Activated T-cell treated with anti-CD3 and anti-CD28 coated beads for 48 hours (primary cell): ENCODE measurements at places on chromosomes 5 and 9.

- no peak for DNase-seq
These were observed 268.0 kb upstream of the KIF2A start for GRCh38 chr5:62038024-62038423.

DNA sequence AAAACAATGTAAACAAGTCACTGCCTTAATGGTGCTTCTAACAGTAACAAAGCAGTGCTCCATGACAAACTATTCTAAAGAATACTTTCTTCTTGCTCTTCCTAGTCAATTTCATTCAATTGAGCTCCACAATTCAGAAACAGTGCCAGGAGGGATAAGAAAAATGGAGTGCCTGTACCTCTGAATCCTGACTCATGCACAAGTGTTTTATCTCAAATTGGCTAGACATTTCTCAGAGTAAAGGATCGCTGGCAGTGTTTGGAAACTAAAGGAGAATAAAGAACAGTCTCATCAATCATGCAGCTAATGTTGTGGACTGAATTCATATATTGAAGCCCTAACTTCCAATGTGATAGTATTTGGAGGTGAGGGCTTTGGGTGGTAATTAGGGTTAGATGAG lies 27.6 kb downstream of the SLC25A51 start:
- no peak for DNase-seq

DNA sequence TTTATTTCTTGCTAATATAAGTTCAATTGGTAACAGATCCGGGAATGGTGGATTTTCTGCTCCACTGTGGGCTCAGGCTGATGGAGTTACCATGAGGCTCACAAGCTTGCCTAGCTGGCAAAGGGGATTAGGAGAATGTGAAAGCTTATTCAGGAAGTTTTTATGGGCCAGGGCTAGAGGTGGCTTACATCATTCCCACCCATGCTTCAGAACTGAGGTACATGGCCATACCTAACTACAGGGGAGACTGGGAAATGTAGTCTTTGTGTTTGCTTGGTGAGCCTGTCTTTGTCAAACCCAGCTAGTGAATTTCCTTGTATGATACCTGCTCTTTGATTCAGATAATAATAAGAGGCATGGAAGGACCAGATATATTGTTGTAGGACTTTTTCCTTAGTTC lies 105.9 kb upstream of the DHFR start:
- no peak for DNase-seq

DNA sequence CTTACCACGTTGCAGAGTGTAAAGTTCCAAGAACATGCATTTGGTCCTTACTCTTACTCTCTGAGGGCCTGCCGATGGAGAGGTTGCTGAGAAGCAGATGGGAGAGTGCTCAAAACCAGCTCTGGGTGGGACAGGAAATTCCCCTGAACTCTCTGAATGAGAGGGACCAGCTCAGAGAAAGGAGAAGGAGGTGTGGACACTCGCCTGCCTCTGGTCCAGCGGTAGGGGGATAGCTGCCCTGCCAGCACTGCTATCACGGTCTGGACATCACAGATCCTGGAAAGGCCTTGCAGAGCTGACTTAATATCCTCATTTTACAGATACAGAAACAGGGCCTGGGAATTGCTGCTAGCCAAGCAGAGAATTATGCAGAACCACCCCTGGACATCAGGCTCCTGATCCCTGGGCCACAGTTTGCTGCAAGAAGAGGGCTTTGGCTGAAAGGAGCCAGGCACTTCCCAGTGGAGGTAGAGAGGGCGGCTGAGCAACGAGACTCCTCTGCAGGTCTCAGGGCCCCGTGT lies 4.9 kb downstream of the TRAF1 start:
- no peak for DNase-seq

GRCh38 chr9:20331095-20331685 lies 291.1 kb downstream of the MLLT3 start:
- no peak for DNase-seq

GRCh38 chr5:180632768-180633167 lies 16.6 kb downstream of the FLT4 start:
- DNase-seq = no peak

DNA sequence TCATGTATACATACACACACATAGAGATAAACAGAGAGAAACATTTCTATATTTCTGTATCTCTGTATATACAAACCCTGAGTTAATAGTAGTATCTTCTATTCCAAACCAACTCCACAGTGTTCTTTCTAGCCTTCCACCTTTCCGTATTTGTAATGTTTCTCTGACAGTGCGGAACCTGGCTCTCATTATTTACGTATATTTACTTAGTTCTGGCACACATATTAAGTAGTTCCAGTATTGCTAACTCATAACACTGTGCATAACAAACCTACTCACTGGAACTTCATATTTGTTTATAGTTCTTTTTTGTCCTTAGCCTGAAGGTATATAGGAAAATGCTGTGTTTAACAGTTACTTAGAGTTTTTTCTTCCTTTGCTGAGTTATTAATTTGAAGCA lies 6.5 kb downstream of the OGN start:
- DNase-seq = no peak

DNA sequence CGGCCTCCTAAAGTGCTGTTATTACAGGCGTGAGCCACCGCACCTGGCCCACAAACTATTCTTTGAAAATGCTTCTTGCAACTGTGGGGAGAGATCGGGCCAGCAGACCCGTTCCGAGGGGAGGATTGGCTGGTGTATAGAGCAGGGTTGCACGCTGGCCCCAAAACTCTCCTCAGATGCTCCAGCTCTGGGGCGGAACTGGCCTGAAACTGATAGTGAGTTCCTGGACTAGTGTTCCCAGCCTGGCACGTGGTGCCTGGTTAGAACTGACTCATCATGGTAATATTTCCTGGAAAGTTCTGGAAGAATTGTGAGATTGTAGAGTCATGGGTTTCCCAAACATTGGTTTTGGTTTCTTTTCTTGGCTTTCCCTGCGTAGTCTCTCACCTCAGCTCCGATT lies 120.5 kb downstream of the FBXL7 start:
- no peak for DNase-seq

- no peak for DNase-seq
These were observed 66.6 kb upstream of the STXBP1 start for GRCh38 chr9:127545196-127546124.

GRCh38 chr9:88075966-88076285 lies 62.3 kb downstream of the SPATA31C2 start:
- DNase-seq = no peak

- no peak for DNase-seq
These were observed 15.8 kb upstream of the FABP6 start for GRCh38 chr5:160213537-160213936.

DNA sequence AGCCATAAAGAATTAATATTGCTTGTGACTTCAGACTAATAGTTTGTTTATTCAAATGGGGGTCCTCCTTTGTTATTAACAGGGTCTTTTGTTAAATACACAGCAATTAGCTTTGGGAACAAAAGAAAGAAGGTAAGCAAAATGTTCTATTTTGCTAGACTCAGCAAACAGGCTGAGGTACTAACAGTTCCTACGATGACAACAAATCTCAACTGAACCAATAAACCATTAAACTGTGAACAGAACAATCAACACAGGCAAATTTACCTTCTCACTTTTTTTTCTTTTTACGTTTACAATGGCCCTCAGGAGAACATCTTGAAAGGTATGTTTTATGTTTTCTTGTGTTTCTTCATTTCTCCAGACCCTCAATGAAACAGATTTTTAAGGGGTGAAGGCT lies 207.2 kb downstream of the NFIB start:
- no peak for DNase-seq

GRCh38 chr9:111559000-111559610 lies 34.1 kb downstream of the ZNF483 start:
- no peak for DNase-seq

- no peak for DNase-seq
These were observed 577.3 kb upstream of the TLE4 start for GRCh38 chr9:78994471-78994870.

GRCh38 chr9:93907551-93908199 lies 47.5 kb downstream of the BARX1 start:
- no peak for DNase-seq

- DNase-seq = no peak
These were observed 1.1 kb upstream of the CNTFR start for GRCh38 chr9:34590381-34591247.

DNA sequence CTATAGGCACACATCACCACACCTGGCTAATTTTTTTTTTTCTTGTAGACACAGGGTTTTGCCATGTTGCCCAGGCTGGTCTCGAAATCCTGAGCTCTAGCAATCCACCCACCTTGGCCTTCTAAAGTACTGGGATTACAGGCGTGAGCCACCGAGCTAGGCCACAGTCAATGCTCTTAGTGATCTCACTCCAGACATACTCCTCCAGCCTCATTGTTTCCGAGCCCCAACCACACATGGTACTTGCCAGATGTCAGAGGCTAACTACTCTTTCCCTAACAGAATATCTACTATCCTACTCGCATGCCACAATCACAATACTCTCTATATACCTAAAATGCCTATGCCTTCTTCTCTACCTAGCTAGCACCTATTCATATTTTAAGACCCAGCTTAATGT lies 17.1 kb downstream of the SUSD1 start:
- no peak for DNase-seq
